ENCODE measurements at places on chromosomes 5 and 9. TPM values are rescaled to one million over a fixed set of nuclear protein-coding genes. Genes with fewer than 3 reads are reported as not detected.

Gene MYMK
- total RNA-seq = not detected

Gene LHFPL2
- total RNA-seq = 94.1 TPM

Gene HMMR
- 0.65 TPM for total RNA-seq

Gene ZNF366
- under 0.01 TPM for total RNA-seq

Gene RANBP17
- 3.0 TPM for total RNA-seq

Gene UHRF2
- 50.4 TPM for total RNA-seq

Gene BAAT
- not detected for total RNA-seq

Gene GABRB2
- under 0.01 TPM for total RNA-seq

Gene CDKN2B
- total RNA-seq = 22.1 TPM

Gene NUTM2F
- not detected for total RNA-seq
